ENCODE measurements at places on chromosomes 7 and 10.

DNA sequence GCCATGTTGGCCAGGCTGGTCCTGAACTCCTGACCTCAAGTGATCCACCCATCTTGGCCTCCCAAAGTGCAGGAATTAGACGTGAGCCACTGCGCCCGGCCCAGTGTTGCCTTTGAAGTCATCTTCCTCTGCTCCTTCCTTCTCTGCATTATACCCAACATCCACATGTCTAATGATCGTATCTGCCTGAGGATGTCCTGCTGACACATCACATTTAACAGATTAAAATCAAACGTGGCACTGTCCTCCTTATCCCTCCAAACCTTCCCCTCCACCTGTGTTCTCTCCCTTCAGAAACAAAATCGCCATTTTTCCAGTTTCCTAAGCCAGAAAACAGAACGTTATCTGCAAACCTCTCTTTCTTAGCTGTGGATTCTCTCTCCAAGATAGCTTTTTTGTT is 8.4 kb upstream of the SDK1 start:
- no peak for DNase-seq

- DNase-seq, result no peak
These were observed 1.1 kb upstream of the ZNF503 start for GRCh38 chr10:75402486-75403143.

- DNase-seq, result peak; percentile 31
These were observed 74.0 kb upstream of the CUX1 start for GRCh38 chr7:101743241-101743994.

- DNase-seq, result no peak
These were observed 44.5 kb downstream of the TAS2R16 start for GRCh38 chr7:122951006-122951405.

GRCh38 chr7:154956427-154956826 is 46.5 kb downstream of the PAXIP1 start:
- no peak for DNase-seq

- DNase-seq, result no peak
These were observed 283.0 kb upstream of the KLF6 start for GRCh38 chr10:4067931-4068561.

DNA sequence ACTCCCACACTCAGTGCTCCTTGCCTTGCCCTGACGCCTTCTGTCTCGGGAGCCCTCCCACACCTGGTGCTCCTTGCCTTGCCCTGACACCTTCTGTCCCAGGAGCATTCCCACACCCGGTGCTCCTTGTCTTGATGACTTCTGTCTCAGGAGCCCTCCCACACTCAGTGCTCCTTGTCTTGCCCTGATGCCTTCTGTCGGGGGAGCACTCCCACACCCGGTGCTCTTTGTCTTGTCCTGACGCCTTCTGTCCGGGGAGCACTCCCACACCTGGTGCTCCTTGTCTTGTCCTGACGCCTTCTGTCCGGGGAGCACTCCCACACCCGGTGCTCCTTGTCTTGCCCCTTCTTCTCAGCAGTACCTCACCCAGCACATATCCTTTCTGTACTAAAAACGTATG is 207.2 kb upstream of the ADARB2 start:
- DNase-seq, result no peak

- no peak for DNase-seq
These were observed 29.3 kb upstream of the CROT start for GRCh38 chr7:87316097-87316700.

DNA sequence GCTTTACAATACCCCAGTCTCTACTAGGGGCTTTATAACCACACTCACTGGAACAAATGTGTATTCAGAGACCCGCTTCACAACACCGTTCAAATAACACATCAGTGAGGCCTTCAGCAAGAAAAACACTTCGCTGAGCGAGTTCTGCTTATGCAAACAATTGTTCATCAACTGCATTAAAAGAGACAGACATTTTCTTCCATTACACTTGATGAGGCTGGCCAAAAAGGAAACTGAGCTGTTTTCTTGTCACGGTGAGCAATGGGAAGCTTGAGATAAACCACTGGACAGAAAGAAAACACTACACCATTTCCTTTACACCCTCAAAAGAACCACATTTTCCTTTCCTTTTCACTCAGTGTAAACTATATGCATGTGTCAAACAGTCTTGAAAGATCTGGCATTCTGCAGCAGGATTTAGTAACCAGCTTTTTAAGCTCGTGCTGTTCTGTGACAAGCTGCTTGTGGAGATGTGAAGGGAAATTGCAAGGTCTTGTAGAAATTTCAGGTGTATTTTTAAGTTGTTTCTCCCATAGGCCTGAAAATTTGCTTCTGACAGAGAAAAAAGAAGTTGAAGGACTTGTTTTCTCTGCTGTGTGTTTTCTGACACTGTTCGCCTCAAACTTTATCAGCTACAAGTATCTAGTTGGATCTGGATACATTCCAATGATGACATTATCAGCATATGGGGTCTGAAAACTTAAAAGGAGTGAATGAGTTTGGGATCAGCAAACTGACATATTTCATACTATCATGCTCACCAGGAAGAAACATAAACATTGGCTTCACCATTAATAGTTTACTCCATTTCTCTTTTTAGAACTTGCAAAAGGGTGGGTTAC is 693.1 kb downstream of the PARD3 start:
- DNase-seq, result no peak

DNA sequence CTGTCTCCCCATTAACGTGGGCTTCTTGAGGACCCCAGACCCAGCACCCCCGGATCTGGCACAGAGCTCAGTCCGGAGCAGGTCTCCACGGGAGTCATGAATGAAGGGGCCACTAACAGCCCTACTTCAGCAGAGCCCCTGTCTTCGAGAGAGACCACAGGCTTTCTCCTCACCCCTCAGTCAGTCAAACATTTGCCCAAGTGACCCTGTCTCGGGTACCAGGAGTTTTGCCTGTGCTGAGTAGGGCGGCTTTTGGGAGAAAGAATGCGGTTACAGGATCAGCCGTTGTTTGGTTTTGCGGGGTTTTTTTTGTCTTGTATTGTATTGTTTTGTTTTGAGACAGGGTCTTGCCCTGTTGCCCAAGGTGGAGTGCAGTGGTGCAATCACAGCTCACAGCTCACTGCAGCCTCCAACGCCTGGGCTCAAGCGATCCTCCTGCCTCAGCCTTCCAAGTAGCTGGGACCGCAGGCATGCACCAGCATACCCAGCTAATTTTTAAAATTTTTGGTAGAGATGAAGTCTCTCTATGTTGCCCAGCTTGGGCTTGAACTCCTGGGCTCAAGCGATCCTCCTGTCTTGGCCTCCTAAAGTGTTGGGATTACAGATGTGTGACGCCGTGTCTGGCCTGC is 16.5 kb downstream of the ADAP1 start:
- no peak for DNase-seq

- no peak for DNase-seq
These were observed 98.2 kb downstream of the RNF216 start for GRCh38 chr7:5683280-5683670.
